ENCODE measurements at places on chromosomes 12 and 14.

DNA sequence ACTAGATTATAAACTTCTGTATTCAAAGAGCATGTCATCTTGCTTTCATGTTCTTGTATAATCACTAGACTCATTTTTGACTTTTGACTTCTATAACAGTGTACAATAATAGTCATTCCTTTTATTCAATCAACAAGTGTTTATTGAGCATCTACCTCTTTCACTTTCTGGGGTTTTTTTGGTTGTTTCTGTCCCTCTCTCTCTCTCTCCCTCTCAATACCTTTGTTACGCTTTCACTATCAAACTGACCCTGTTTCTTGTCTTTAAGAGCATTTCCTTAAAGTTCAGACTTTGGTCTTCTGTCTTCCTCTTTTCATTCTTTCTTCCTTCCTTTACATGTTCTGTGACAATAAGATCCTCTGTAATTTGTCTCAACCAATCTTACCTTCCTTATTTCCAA is 49.5 kb downstream of the GPR137C start:
- no peak for DNase-seq

DNA sequence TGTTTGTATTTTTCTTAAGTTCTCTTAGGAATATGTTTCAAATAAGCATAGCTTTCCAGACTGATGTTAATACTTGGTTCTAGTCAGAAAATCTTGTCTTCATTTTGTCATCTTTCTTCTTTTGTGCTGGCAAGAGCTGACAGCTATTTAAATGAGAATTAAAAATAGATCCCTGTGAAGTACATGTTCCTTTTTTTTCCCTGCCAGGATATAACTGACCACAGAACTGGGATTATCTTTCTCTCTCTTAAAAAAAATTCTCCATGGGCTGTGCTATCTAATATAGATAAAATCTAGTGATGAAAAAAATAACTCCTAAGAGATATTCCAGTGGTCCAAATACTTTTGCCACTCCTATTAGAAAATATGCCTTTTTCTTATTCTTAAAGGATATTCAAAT is 163.4 kb downstream of the AKAP6 start:
- peak; percentile 44 for DNase-seq

GRCh38 chr14:22420598-22421186 is 168.3 kb downstream of the DAD1 start:
- no peak for DNase-seq

GRCh38 chr12:67765776-67766766 is 117.5 kb downstream of the DYRK2 start:
- peak; percentile 91 for DNase-seq

- DNase-seq = no peak
Observed at GRCh38 chr14:97543816-97544215, 746.6 kb downstream of the VRK1 start.

DNA sequence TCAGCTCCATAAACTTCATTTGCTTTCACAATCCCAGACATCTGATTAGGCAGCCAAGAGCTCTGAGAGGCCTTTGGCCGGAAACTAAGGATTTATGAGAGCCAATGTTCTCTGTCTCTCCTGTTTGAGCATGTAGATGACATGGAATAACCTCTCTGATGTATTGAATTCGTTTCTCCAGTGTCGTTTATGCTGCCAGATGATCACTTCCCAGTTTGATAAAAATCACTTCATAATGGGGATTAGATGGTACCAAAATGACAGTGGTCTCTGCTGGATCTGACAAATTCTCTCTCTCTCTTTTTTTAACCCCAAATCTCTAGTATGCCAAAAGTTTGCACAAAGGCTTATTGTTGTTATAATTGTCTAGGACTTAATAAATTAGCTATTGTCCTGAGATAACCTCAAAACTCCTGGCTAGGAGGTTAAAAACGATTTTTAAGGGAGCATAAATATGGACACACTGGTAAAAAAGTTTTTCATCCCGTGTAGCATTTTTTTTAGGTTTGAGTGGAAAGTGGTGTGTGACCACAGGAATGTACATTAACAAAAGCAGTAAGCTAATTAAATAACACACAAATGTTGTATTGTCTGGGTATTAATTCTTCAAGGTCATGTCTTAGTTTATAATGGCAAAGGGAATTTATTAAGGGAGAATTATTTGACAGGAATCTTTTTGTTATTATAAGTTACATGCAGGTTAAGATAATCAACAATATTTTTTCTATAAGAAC is 82.6 kb upstream of the USP44 start:
- peak; percentile 35 for DNase-seq

GRCh38 chr12:1594006-1594260 is 448 bp downstream of the FBXL14 start:
- DNase-seq = no peak

DNA sequence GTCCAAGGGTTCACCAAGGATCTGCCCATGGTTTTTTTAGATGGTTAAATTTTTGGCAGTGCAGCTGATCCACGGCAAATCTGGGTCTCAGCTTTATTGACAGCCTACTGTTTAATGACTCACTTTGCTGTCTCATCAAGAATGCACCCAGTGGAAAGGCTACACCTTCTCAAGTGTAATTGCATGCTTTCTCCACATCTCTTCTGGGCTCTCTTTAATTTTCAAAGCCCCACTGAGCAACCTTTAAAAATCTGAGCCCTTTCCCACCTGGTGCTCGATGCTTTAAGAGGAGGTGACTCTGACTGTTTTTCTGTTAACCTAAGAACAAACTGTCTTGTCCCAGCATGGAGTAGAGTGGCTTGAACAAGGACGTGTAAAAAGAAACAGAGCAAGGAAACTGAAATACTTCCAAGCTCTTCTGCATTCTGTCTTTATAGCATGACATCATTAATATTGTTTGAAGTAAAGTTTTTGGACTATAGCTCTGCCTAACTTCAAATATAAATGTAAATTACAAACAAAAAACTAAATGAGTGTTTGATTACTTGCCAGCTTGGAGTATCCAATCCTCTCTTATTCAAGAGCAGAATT is 214.2 kb upstream of the KRR1 start:
- DNase-seq = peak; percentile 78

GRCh38 chr14:52046376-52046917 is 22.4 kb downstream of the NID2 start:
- no peak for DNase-seq

GRCh38 chr12:14452336-14452735 is 86.9 kb downstream of the ATF7IP start:
- no peak for DNase-seq

GRCh38 chr12:51906430-51907082 is 748 bp upstream of the ACVRL1 start:
- no peak for DNase-seq

DNA sequence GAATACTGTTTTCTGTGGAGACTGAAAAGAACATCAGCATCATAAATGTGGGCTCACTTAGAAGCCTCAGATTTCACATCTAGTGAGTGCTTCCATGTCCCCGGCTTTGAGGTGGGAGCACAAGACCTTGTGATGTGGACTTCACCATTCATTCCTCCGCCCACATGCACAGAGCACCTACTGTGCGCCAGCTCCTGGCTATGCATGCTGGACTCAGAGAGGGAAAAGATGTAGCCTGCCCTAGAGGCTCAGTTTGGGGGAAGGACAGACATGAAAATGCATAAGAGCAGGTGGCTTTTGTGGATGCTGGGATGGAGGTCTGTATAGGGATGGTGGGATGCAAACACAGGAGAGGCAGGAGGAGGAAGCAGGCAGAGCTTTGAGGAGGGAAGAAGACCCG is 65.0 kb downstream of the SERPINA3 start:
- DNase-seq = no peak

GRCh38 chr14:69313176-69313575 is 53.2 kb downstream of the GALNT16 start:
- DNase-seq = no peak

- DNase-seq = peak; percentile 76
Observed at GRCh38 chr12:110102255-110102654, 21.9 kb upstream of the IFT81 start.

DNA sequence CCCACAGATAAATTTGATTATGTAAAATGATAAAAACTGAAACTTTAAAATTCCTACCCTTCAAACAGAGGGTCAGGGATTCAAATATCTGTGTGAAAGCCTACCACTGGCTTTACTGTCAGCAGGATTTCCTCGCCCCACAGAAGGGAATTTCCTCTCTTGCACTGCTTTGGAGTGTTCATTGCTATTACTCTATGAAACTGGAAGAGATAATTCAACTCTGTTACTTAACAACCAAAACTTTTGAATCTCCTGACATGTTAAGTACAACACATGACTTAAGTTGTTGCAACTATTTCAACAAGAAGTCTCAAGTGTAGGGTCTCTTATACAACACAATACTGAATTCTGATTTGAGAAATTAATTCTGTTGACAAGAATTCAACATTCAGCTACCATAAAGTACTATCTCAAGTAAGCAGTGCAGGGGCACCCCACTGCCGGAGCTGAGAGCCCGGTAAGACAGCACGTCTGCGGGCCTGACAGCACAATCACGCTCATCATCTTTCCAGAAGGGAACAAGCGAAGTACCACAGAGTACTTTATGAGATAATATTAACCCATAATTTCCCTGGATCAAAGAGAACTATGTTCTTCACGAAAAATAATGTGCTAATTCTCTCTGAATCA is 22.9 kb downstream of the DICER1 start:
- no peak for DNase-seq

DNA sequence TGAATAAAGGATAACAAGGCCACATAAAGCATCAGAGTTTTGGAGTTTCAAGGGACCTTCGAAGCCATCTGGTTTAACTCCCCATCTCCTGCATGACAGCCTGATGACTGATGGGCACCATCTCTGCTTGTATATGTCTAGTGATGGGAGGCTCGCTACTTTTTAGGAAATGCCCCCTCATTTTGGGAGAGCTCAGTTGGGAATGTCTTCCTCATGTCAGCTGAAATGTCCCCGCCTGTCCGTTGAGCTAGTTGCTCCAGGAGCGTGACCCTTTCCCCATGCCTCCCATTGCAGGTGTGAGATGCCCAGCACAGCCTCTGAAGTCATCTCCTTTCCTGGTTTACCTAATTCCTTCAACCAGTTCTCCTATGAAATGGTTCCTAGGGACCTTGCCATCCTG is 69.6 kb upstream of the CAPRIN2 start:
- no peak for DNase-seq

DNA sequence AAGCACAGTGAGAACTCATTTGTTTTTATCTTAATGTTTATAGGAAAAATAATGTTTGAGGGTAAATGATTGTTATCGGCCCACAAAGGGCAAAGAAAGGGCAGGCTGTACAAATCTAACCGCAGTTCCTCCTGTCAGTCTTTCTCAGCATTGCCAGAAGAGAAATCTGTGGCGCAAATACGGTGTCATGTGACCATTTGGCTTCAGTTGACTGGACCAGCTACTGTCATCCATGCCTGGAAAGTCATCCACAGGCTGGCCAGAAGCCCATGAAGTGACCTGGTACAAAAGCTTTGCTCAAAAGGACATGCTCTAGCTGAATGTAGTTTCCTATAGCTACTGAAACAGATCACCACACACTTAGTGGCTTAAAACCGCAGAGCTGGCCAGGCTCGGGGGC is 43.6 kb downstream of the HCAR2 start:
- DNase-seq = no peak

DNA sequence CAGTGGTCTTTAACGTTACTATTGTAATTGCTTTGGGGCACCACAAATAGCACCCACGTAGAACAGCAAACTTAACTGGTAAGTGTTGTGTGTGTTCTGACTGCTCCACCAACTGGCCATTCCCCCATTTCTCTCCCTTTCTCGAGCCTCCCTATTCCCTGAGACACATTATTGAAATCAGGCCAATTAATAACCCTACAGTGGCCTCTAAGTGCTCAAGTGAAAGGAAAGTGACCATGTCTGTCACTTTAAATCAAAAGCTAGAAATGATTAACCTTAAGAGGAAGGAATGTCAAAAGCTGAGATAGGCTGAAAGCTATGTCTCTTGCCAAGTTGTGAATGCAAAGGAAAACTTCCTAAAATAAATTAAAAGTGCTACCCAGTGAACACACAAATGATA is 22.3 kb downstream of the PPP1R13B start:
- no peak for DNase-seq

DNA sequence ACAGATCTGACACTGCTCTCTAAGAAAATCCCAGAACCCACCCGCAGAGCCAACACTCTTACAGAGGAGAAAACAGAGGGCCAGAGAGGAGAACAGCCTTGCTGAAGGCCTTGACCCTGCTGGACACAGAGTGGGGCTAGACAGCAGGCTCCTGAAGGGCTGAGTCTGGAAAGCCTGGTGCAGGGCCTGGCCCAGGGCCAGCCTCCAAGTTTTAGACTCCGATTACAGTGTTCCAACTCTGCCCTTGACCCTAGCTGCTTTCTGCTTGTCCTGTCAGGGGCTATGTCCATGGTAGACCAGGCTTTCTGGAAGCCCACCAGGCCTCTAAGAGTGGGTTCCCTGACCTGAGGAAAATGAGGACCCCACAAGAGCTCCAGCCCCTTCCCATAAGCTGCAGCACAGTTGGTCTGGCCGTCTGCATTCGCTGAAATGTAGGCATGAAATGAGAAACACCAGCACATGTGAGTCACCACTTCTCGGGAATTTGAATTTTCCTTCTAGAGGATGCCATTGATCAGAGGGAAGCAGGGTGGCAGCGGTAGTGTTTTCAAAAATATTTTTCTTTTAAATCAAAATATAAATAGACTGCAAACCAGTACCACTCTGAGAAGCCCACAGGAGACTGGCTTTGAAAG is 154.4 kb downstream of the CALM1 start:
- DNase-seq = peak; percentile 34

All from fibroblast of upper back skin (primary cell).